ENCODE measurements at places on chromosomes 3 and 15.

- no peak for DNase-seq
Observed at GRCh38 chr3:5233026-5233425, 45.5 kb downstream of the EDEM1 start.

GRCh38 chr3:134790065-134790464 lies 5.0 kb upstream of the EPHB1 start:
- DNase-seq = no peak

DNA sequence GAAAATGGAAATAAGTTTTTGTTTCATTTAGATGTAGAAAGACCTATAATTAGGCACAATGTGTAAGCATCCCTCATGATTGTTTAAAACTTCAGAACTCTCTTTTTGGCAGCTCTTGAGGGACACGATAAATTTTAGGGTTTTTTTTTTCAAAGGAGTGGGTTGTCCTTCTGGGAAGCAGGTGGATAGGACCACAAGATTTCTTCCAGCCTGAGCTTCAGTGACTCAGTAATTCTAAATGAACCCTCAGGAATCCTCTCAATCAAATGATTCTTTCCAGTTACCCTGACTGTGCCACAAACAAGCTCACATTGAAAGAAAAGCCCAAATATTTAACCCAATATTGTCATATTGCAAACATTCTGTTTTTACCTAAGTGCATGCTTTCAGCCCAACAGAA lies 45.1 kb downstream of the COL8A1 start:
- no peak for DNase-seq

DNA sequence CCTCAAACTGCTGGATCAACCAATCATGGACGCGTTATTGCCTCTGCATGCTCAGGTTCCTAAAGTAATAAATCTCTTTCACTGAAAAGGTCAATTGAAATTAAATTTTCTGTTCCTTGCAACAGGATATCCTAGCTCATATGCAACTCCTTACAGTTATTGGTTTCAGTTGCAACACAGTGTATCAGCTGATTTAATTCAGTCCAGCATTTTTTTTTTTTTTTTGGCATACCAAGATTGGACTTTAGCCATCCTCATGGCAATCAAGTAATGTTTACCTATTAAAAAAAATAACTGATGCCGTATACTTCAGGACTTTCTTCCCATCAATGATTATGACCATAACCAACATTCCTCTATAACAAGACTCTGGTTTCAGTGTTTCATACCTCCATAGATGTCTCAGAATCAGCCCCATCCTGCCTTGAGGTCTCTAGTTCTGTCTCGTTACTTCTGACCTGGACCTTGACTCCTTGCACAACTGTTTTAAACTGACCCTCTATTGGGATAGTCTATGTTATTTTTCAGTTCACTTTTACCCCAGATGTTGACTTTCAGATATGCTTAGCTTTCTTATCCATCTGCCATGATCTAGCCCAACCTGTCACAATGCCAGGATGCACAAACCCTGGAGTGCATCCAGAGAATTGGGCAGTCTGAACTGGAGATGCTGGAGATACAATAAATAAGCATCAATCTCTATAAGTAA lies 265.0 kb upstream of the GADL1 start:
- no peak for DNase-seq

- no peak for DNase-seq
Observed at GRCh38 chr15:93200837-93201226, 111.8 kb upstream of the RGMA start.

GRCh38 chr3:188369526-188369925 lies 215.6 kb downstream of the LPP start:
- no peak for DNase-seq

- no peak for DNase-seq
Observed at GRCh38 chr15:69691307-69692015, 238.8 kb downstream of the RPLP1 start.

GRCh38 chr3:63895422-63896189 lies 16.6 kb downstream of the SCAANT1 start:
- DNase-seq = no peak

GRCh38 chr15:73362900-73363299 lies 5.9 kb downstream of the HCN4 start:
- DNase-seq = no peak

DNA sequence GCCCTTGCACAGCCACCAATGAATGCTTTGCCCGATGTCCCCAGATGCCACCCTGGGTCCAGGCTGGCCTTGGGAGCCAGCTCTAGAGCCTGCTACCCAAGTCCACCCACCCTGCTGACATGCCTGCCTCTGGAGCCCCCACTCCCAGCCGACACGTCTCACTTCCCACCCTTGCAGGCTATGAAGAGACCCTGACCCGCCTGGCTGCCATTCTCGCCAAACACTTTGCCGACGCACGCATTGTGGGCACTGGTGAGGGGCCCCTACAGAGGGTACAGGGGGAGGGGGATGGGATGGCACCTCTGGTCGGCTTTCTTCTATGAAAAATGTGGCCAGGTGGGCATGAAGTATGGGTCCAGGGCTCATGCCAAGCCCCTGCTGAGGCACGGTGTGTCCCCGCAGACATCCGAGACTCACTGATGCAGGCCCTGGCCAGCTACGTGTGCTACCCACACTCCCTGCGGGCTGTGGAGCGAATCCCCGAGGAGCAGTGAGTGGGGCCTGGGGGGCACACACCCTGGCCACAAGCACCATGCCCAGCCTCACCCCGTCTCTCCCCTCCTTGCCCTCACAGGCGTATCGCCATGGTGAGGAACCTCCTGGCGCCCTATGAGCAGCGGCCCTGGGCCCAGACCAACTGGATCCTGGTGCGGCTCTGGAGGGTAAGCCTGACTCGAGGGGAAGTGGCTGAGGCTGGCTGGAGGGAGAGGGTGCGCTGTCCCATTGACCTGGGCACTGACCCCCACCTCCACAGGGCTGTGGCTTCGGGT lies 6.0 kb downstream of the AMIGO3 start:
- DNase-seq = no peak

DNA sequence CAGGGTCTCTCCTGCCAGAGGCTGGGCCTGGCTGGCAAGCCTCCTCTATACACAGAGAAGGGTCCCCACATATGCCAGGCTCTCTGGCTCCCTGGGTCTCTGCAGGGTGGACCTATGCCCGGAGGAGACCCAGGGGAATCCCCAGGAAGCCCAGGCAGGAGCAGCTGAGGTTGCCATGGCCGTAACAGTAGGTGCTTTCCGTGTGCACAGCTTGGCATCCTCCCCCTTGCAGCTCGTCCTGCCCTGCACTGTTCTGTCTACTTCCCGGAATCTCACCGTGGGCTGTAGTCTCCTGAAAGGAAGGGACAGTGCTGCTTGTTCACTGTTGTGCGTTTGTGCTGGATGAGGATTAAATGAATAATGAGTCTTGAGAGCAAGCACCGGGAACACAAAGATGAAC lies 47.8 kb downstream of the DAPK2 start:
- no peak for DNase-seq

- no peak for DNase-seq
Observed at GRCh38 chr3:186315581-186316354, 46.3 kb downstream of the DGKG start.

GRCh38 chr3:52243791-52244628 lies 1.5 kb upstream of the PPM1M start:
- peak; percentile 55 for DNase-seq

- no peak for DNase-seq
Observed at GRCh38 chr3:159346271-159346903, 544.5 kb downstream of the MFSD1 start.

- no peak for DNase-seq
Observed at GRCh38 chr3:129449279-129450115, 9.5 kb downstream of the IFT122 start.

DNA sequence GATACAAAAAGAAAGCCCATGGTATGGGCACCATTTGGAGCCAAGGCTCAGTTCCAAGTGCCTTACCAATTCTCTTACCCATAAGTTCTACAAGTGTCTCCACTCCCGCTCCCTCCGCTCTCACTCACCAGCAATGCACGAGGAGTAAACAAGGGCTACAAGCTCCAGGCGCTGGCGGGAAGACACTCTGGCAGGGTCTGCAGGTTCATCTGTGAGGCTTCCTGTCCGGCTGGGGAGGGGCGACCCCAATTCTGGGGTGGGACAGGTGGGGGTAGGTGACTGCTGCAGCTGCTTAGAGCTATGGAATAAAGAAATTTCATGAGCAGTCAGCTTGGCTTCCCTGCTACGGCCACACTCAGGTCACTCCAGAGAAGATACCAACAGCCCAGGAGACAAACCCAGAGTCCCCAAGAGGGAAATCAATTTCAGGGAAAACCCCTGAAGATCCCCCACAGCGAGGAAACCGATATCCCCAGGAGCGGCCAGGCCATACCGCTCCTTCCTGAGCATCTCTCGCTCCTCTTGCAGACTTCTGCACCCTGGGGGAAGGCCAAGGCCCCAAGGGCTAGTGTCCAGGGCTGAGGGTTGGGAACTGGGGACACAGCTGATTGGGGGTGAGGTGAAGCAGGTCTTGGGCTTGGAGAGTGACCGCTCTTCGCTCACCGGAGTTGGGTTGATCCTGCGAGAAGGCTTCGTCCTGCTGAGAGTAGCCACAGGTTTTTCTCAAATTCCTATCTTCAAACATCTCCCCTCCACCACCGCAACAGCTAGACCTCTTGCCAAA lies 1.4 kb downstream of the CDAN1 start:
- no peak for DNase-seq

DNA sequence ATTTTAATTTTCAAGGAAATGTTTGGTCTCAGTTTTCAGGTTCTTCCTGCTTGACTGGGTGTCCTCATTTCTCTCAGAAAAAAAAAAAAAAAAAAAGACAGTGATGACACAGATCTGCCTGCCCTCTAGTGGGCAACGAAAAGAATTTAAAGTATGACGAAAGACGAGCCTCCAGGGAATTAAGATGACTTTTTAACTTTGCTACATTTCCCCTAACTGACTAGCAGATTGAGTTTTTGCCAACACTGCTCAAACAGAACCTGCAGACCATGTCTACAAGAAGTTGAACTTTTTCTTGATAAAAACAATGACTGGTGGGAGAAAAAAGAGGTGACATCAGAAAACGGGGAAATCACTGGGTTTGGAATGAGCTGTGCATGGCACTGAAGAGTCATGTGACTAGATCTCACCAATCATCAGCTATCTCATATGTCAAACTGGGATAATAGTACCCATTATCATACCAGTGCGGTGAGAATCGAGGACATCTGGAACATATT lies 40.8 kb downstream of the EOMES start:
- DNase-seq = peak; percentile 87

DNA sequence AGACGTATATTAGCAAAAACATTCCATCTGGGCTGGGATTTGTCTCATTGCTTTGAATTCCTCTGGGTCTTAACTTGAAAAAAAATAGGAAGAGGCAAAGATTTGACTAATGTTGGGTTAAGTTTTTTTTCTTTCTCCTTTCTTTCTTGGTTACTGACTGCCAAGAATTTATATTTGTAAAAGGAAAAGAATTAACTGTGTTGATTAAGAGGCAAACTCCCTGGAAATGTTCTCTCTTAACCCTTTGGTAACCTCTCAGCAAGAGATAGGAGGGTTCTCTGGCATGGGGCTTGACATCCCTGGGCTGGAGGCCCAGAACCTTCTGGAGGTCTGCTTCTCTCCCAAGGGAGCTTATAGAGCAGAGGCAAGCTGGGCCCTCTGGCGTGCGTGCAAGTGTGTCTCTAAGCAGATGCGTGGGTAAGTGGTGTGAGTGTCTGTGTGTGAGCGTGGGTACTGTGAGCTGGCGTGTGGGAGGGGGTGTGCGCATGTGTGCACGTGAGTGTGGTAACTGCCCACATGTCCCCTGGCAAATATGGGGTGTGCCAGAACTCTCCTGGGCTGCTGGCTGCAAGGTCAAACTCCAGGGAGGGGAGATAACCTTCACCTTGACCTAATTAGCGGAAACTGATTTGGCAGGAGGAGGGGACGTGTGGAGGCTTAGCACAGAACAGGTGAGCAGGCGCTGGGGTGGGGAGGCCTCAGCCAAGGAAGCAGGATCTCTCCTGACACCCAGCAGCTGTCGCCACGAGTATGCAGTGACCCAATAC lies 49.4 kb upstream of the MAGEF1 start:
- no peak for DNase-seq

- no peak for DNase-seq
Observed at GRCh38 chr15:33095641-33096040, 98.9 kb downstream of the FMN1 start.

DNA sequence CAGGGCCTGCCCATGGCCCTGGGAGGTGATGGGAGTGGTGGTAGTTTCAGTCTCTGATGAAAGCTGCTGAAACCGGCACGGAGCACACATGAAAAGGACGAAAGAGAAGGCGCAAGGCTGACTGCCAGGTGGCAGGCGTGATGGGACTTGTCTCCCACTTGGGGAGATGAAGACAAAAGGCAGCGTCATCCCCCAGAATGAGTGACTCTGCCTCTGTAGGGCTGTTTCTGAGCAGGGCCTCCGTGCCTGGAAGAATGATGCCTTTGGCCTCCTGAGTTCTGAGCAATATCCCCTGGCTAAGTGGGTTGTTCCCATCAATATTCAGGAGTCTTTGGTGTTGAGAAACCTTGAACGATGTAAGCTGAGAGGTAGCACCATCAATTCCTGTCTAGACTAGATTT lies 237.8 kb downstream of the OPA1 start:
- DNase-seq = no peak

DNA sequence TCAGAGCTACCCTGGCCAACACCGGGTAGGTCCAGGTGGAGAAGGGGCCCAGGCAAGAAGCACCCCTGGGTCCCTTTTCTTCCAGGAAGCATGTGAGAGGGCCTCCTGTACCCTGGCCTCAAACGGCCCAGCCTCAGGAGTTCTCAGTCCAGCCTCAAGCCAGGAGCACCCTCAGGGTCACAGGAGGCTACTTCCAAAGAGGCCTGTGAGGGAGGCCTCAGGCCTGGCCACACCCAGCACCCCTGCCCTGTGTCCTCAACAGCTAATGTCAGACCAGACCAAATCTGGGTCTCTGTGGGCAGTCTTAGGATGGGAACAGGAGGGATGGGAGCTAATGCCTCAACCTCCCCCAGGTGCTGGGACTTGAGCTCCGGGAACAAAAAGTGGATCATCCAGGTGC lies 23.5 kb downstream of the PTH1R start:
- DNase-seq = no peak

DNA sequence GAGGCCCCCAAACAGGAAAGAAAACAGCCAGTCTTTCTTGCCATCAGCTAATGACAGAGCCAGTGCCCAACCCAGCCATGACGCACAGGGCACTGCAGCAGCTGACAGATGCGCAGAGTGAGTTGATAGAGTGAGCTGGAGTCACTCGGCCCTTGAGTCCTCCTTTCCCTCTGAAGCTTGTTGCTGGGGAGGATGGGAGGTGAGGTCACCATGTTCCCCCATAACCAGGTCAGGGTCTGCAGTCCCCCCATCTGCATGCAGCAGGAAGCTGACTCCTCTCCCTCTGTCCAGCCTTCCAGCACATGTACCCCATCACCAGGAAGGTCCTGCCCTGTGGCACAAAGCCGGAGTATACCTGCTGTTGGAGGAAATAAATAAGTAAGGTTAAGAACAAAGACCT lies 174.6 kb downstream of the ABHD5 start:
- no peak for DNase-seq

DNA sequence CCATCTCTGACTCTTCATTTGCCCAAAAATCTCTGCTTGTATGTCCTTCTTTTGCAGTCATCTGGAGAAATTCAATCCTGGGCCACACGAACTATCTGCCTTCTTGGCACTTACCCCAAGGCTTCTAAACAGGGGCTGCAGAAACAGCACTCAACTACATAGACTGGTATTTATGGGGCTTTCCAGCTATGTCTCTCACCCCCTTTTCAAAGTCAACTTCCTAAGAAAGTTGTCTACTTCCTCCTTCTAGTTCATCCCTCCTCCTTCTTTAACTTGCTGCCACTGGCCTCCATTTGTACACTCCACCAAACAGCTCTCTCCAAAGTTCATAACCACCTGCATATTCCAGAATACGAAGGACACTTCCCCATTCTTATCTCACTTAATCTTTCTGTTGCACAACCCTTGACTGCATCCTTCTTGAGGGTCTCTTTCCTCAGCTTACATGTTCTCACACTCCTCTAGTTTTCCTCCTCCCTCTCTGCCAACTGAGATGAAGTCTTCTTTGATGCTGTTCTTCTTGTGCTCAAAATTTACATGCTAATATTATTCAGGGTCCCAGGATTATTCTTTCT lies 55.2 kb downstream of the PLD1 start:
- DNase-seq = peak; percentile 6
